ENCODE measurements at places on chromosomes 11 and 22.

GRCh38 chr11:17230867-17231851 lies 23.4 kb upstream of the PIK3C2A start:
- DNase-seq, result no peak

DNA sequence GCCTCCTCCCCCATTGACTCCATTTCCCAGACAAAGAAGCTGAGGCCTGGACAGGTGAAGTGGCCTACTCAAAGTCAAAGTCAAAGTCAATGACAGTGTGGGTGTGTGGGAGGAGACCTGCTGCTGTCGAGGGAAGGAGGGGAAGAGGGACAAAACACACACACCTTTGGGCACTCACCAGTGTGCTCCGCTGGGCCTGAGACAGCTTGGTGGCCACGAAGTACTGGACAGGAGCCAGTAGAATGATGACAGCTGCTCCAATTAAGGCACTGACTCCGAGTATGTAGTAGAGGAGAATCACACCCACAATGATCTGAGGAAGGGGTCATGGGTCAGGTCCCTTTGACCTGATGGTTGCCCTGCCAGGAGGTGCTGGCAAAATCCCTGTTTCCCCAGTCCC lies 33.6 kb downstream of the ABCC8 start:
- DNase-seq, result no peak

- peak; percentile 37 for DNase-seq
Observed at GRCh38 chr11:67405196-67405567, 1.3 kb downstream of the TBC1D10C start.

- no peak for DNase-seq
Observed at GRCh38 chr22:20591295-20591645, 83.9 kb downstream of the MED15 start.

DNA sequence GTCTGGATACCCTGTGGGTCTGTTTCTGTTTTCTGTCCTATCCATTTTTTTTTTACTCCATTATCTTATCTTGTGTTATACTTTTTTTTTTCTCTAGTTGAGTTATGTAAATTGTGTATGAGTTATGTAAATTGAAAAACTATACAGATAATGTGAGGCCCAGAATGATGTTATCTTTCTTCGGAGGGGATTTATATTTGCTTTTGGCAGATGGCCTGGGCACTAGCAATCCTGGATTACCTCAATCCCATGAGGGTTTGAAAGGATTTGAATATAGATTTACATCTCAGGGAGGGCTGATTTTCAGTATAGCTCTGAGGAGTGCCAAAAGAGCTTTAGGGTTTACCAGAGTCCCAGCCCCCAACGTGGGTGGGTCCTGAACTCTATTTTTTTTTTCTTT lies 71.0 kb downstream of the CSTPP1 start:
- no peak for DNase-seq

- DNase-seq, result no peak
Observed at GRCh38 chr11:93579187-93579751, 36.1 kb upstream of the SMCO4 start.

GRCh38 chr11:61055776-61056175 lies 46.5 kb upstream of the CD5 start:
- DNase-seq, result no peak

DNA sequence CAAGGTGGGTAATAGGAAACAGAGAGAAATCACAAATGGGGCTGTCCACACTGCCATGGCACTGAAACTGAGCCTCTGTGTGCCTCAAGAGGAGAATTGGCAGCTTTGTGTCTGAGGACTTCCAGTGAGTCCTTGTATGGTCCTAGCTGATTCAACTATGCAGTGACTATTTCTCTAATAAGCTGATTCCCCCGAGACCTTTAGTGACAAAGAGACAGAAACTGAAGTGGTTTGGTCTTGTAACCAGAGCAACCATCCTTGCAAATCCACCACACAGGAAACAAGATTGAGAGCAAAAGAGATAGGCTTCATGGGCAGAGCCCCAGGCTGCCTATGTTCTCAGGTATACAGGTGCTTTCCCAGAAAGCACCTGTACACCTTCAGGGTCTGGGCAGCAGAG lies 1038.5 kb downstream of the NTM start:
- no peak for DNase-seq

- no peak for DNase-seq
Observed at GRCh38 chr11:65843811-65844210, 10.0 kb downstream of the SNX32 start.

GRCh38 chr11:122308226-122308625 lies 192.2 kb upstream of the BLID start:
- DNase-seq, result no peak

- DNase-seq, result no peak
Observed at GRCh38 chr11:68270196-68271022, 1.4 kb downstream of the C11orf24 start.

DNA sequence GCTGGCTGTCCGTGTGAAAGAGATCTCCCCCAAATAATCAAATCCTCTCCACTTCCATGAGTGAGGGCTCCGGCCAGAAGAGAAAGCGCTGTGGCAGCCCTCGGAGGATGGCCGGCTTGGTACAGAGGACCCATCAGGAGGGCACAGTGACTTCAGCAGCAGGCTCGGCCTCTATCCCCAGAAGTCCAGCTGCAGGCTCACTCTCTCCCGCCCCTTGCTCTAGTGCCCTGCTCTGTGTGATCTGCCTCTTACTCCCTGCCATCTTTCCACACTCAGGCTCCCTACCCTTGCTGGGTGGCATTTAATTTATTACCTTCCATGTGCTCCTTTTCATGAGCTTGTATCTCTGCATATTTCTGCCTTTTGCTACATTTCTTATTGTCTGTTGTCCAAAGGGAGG lies 129.7 kb downstream of the SPATA19 start:
- DNase-seq, result no peak

GRCh38 chr11:46018651-46019050 lies 96.2 kb downstream of the LARGE2 start:
- no peak for DNase-seq

DNA sequence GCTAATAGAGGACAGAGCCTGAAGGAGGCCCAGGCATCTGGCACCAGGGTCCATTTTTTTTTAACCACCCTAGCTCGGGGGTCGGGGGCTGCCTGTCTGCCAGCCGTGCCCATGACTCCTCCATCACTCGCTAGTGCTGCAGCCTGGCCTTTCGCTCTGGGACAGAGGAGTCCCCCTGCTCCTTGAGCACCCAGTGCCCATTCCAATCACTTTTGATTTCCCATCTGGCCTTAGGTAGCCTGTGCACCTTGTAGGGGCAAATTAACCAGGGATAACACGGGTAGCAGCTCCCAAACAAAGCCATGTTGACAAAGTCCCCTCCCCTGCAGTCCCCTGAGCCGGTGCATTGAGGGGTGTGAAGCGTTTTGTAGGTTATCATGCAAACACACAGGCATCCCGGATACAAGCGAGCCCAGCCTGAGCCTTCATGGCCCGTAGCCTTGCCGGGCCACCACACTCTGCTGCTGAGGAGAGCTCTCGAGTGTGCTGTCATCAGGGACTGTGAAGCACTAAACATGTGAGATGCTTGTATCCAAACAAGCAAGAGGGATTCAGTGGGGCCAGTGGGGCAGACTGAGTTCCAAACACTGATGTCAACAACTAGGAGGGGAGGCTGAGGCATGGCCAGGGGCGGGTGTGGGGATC lies 208.7 kb downstream of the DSCAML1 start:
- DNase-seq, result no peak

DNA sequence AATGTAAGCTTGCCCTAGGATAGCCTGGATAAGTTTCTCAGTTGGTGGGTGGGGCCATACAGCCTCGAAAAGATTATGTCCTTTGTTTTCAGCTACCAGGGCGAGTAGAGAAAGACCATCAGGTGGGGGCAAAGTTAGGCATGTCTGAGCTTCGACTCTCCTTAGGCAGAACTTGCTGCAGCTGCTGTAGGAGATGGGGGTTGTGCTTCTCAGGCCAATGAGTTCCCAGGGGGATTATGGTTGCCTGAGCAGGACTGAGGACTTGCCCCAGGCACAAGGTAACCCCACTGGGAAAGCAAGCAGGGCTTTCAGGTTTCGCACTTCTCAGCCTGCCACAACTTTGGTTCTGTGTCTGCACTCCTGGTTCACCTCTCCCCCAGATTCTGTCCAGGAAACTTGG lies 173.4 kb upstream of the SESN3 start:
- no peak for DNase-seq

- no peak for DNase-seq
Observed at GRCh38 chr22:39518144-39518786, 2.1 kb upstream of the ATF4 start.

GRCh38 chr11:82043316-82043715 lies 690.3 kb downstream of the FAM181B start:
- no peak for DNase-seq

DNA sequence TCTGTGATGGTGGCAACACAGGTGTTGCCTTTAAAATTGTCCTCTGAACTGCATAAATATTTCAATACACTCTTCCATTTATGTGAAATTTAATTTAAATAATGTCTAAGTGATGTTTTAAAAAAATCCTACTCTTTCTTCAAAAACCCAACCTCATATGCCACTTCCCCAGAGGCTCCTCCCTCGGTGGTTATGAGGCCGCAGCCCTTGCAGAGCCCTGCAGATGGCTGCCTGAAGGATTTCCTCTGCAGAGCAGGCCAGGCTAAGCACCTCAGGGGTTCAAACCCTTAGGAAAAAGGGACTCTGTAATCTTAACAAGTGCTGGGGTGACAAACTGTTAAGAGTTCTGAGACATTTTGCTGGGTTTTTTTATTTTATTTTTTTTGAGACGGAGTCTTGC lies 25.2 kb downstream of the MORC2 start:
- DNase-seq, result peak; percentile 79

DNA sequence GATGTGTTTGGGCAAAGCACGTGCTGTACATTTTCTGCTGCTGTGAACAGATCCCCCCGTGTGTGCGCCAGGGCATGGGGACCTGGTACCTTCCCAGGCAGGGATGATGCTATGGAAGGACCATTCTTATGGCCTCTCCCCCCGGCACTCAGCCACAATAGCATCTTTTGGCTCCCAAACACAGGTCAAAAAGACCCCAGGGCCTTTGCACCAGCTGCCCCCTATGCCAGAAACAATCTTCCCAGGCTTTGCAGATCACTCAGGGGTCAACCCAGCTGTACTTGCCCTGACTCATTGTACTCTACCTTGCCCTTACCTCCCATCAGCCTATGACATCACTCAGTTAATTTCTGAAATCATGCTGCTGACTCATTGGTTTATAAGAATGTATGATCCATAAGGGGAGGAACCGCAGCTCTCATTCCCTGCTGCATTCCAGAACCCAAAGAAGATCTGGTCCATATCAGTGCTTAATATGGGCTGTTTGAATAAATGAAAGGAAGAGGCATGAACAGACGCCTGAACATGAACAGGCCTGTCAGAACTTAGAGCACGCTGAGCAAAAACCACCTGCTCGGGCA lies 100.7 kb downstream of the CELSR1 start:
- no peak for DNase-seq

DNA sequence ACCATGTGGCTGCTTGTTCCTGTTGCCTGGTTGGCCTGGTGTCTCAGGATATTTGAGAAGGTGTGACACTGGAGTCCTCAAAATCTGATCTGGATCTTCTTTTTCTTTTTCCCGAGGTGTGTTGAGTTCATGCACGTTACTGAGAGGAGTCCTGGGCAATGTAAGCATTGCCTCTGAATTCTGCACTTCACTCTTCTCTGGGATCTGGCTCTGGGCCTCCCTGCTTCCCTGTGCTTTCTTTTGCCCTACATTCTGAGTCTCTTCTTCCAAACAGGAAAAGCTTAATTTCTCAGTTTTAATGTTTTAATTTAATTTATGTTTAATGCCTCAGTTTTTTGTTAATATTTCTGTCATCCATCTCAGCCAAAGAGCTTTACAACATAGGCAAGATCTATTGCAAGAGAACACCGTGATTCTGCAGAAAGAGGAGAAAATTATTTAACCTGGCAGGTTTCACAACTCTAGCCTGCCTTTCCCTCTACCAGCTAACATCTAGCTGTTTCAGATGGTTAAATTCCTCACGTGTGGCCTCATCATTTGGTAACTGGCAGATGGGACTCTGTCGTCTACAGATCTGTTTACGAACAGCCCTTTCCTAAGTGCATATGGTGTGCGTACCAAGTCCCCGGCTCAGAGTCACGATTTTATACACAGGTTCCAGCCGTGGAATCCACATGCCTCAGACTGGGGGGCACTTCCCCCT lies 24.7 kb downstream of the LDLRAD3 start:
- no peak for DNase-seq

DNA sequence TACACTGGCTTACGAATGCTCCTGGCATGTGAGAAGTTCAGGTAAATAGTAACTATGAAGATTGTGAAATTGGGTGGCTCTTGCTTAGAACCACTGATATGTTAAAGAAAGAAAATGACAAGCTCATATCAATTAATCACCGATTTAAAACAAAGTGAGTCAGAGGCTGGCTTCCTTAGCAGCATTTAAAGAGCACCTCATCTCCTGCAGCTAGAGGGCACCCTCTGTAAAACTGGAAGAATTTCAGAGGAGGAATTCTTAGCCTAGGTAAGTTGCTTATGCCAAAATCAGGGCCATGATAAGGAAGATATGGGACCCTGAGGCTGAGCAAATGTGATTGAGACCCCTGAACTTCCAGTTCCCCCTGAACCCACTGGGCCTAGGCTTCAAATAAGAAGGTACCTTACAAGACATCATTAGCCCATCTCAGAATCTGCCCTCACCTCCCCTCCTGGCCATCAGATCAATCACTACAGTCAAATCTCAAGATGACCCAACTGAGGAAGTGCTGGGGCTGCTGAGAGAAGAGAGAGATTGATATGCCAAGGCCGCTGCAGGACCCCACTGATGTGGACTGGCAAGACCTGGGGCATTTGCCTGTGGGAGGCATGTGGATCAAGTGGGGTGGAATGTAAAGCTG lies 8.6 kb upstream of the CD3E start:
- DNase-seq, result peak; percentile 42

GRCh38 chr11:15641271-15642045 lies 526.7 kb downstream of the INSC start:
- DNase-seq, result no peak

GRCh38 chr11:89016214-89016613 lies 49.6 kb downstream of the GRM5 start:
- no peak for DNase-seq

DNA sequence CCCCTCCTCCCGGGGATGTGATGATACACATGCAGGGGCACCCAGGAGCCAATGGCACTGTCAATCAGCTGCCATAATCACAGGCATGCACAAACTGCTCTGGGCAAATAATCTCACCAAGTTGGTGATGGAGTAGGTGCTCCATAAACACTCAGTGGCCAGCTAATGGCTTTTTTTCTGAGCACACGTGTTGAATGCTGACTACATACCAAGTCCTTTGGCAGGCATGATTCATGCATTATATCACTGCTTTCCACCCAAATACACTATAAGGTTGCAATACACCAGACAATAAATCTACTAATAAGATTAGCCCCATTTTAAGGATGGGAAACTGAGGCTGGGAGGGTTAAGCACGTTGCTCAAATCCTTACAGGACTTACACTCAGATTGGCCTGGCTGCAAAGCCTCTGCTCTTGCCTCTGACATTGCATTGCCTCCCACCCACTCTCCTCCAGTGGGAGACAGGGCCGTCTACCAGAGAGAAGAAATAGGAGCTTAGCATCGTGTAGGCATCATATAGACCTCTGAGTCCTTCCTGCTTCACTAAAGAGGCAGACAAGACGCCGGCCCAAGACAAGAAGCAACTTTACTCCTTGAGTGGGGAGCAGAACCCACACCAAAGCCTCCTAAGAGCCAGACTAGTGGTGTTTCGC lies 32.7 kb upstream of the ACCSL start:
- no peak for DNase-seq

GRCh38 chr22:37077802-37078448 lies 26.4 kb downstream of the KCTD17 start:
- DNase-seq, result peak; percentile 75
